ENCODE measurements at places on chromosomes 11 and 22. TPM values are rescaled to one million over a fixed set of nuclear protein-coding genes. Genes with fewer than 3 reads are reported as not detected.

Gene MS4A3
- not detected for total RNA-seq

Gene KDM4E
- not detected for total RNA-seq

DNA sequence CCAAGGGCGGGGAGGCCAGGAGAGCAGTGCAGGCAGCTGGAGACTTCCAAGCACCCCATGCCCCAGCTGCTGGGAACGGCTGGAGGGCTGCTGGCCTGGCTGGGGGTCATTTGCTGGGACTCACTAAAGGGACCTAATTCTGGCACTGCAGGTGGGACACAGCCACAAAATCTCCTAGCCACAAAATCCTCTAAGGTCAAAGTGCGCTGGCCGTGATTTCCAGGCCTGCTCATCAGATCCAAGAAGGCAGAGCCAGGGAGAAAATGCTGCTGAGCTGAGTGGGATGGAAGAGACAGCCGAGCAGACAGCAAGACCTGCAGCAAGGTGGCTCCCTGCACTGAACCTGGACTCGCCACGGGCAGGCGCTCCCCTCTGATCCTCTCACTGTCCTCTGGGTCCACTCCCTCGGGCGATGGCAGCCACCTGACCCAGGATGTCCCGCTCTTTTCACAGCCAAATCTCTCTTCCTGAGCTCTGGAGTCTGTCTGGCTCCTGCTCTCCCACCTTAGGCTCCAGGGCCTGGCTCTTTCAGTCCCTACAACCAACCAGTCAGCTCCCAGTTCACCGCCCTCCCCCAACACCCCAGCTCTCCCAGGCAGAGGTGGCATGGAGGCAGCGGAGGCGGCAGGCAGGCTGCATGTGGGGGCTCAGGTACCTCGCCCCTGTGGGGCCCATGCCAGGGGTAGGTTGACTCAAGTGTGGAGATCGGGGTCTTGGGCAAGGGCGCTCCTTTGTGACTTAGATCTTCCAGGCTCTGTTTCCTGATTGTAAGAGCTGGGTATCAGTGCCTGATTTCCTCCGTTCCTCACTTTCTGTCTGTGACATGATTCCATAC lies 14.5 kb downstream of the OVOL1 start:
- no peak overlapping the region for H3K4me3 ChIP-seq
- no peak overlapping the region for H3K27ac ChIP-seq
- DNase-seq = no peak
- no peaks in the 10 kb centered on the region for H3K36me3 ChIP-seq

GRCh38 chr11:12922980-12923507 lies 86.1 kb upstream of the RASSF10 start:
- H3K27me3 ChIP-seq = no peaks in the 10 kb centered on the region
- peaks cover 33% of the 10 kb centered on the region for H3K36me3 ChIP-seq
- H3K27ac ChIP-seq = no peak overlapping the region

DNA sequence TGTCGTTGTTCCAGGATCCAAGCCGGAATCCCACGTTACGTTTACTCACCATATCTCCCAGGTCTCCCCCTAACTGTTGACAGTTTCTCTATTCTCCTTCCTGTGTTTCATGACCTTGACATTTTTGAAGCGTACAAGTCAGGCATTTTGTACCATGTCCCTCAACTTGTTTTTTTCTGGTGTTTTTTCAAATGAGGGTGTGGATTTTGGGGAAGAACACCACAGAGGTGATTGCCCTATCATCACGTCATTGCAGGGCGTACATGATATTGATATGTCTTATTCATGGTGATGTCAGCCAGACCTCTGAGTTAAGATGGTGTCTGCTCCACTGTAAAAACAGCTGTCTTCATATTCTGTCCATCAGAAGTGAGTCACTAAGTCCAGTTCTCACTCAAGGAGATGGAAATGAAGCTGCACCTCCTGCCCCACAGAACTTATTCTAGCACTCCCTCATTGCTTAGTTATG lies 28.3 kb upstream of the SOX10 start:
- DNase-seq = no peak
- peaks cover 23% of the 10 kb centered on the region for H3K4me1 ChIP-seq
- no peak overlapping the region for H3K27ac ChIP-seq
- H3K4me3 ChIP-seq = no peak overlapping the region
- no peaks in the 10 kb centered on the region for H3K36me3 ChIP-seq

Data from sigmoid colon (tissue), 7 donors.